ENCODE measurements at places on chromosomes 12 and 14. TPM values are rescaled to one million over a fixed set of nuclear protein-coding genes. Genes with fewer than 3 reads are reported as not detected.

GRCh38 chr12:120851444-120851843 is 52.7 kb downstream of the SPPL3 start:
- peaks cover 2% of the 10 kb centered on the region for H3K36me3 ChIP-seq
- H3K4me3 ChIP-seq, result no peak overlapping the region
- no peak for DNase-seq
- no peaks in the 10 kb centered on the region for H3K27me3 ChIP-seq

GRCh38 chr12:52446367-52447045 is 5.4 kb downstream of the KRT6B start:
- no peak for DNase-seq
- no peak overlapping the region for H3K4me3 ChIP-seq
- no peaks in the 10 kb centered on the region for H3K4me1 ChIP-seq
- no peaks in the 10 kb centered on the region for H3K36me3 ChIP-seq
- H3K27ac ChIP-seq, result no peak overlapping the region

GRCh38 chr14:72311116-72311515 is 378.9 kb downstream of the RGS6 start:
- peaks cover 12% of the 10 kb centered on the region for H3K27me3 ChIP-seq
- no peaks in the 10 kb centered on the region for H3K36me3 ChIP-seq
- H3K27ac ChIP-seq, result no peak overlapping the region

DNA sequence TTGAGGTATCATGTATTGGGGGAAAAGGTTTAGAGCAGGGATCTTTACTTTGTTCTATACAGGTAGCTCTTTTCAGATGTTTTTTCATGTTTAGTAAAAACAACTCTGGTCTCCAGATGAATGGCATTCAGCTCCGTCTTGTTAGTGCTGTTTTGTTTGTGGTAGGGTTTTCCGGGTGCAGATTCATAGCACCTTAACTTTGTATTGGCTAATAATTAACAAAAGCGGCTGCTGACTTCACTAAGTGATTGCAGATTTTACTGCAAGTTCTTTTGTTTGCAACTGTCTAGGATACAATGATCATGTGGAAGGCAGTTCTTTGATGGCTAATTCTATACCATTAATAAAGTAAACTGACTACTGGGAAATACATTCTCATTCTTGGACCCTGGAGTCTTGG is 32.2 kb upstream of the BHLHE41 start:
- H3K4me1 ChIP-seq, result no peaks in the 10 kb centered on the region
- no peaks in the 10 kb centered on the region for H3K36me3 ChIP-seq
- H3K27ac ChIP-seq, result no peak overlapping the region

The ZC2HC1C gene
- total RNA-seq, result 0.40 TPM

The SRGAP1 gene
- total RNA-seq, result 0.18 TPM

The DNAH10 gene
- total RNA-seq, result 0.22 TPM

The CCND2 gene
- total RNA-seq, result 749 TPM

GRCh38 chr12:102799229-102799628 is 117.8 kb downstream of the PAH start:
- no peaks in the 10 kb centered on the region for H3K36me3 ChIP-seq
- H3K27ac ChIP-seq, result no peak overlapping the region
- no peaks in the 10 kb centered on the region for H3K4me1 ChIP-seq
- H3K27me3 ChIP-seq, result peaks cover 5% of the 10 kb centered on the region

- peaks cover 31% of the 10 kb centered on the region for H3K4me1 ChIP-seq
- peak overlapping the region; percentile 13 for H3K27ac ChIP-seq
- H3K27me3 ChIP-seq, result no peaks in the 10 kb centered on the region
Measured at GRCh38 chr12:46357438-46358324, 14.9 kb downstream of the SLC38A2 start.

DNA sequence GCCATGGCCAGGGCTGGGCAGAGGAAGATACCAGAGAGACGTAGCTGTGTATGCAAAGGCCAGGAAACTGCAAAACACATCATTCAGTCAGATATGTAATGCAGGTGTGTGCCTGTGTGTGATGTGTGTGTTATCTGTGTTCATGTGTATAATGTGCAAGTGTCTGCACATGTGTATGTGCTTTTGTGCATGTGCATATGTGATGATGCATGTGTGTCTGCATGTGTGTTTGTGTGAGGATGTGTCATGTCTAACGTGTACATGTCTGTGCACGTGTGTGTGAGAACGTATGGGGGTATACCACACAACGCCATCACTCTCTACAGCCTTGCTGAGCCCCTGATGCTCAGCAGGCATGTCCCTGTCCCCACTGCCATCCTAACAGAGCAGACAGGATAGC is 9.7 kb downstream of the DIO3 start:
- no peaks in the 10 kb centered on the region for H3K4me1 ChIP-seq
- no peaks in the 10 kb centered on the region for H3K36me3 ChIP-seq
- H3K27me3 ChIP-seq, result peaks cover 20% of the 10 kb centered on the region
- H3K4me3 ChIP-seq, result no peak overlapping the region
- no peak for DNase-seq

The PFDN5 gene
- total RNA-seq, result 309 TPM

DNA sequence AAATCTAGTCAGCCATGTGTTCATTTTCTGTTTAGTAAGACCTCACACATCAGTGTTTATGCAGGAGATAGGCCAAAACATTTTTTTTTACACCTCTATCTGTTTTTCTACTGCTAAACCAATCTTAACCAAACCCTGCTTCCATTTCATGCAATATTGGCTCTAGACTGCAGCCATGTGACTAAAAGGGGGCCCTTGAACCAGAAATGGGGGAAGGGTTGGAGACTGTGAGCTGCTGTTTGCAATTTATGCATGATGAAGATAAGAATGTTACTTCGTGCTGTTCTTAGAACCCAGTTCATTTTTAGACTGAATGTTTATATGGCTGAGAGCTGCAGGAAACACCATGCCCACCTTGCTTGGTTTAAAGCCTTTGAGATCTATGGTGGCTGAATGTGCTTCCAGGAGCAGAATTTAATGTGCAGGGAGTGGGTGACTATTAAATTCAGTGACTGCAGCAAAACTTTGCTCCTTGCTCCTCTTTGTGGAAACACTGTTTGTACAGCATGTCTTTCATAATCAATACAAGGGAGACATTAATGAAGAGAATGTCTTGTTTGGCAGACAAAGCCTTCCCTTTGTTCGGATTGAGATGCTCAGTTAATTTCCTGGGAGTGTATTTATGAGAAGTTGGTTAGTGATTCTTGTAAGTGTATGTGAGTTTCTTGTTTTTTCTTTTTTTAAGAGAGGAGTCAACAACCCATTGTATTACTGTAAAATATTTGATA is 53.6 kb downstream of the CHST11 start:
- peaks cover 12% of the 10 kb centered on the region for H3K36me3 ChIP-seq
- no peak overlapping the region for H3K4me3 ChIP-seq
- no peak for DNase-seq
- no peaks in the 10 kb centered on the region for H3K27me3 ChIP-seq

DNA sequence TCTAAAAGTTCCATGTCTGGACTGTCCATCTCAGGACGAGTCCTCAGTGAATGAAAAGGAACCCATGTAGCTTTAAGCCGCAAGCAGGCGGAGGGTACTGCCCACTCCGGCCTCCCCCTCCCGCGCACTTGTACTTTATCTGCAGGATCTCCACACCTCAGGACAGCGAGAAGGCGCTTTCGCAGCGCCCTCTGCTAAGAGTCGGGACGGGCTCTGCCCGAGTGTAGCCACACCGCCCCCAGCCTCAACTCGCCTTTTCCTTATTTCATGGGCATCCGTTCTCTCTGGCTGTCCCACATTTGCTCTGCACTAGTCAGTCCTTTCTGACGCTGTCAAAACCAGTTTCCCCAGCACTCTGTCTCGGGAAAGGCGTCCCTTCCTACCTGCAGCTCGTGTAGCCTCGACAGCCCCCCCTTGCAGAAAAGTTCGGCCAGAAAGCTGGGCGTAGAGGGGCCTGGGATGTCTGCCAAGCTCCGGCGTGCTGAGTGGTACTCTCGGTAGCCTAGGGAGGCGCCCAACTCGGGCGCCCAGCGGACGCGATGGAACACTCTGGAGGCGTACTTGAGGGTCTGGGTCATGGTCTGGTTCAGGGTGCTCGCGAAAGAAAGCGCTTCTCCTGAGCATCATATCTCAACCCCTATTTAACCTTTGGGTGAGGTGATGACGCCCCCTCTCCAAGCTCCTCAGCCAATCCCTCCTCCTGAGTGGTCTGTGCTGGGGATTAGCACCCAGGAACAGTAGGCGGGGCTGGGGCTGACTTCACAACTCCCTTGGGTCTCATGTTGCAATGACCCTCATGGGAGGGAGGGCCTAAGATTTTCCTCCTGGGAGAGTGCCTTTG is at the start of gene CYP27B1:
CYP27B1 (minus strand) TSS at position 615 of the 841 bp plus-strand sequence; CDS start at position 578, 37 bp downstream.
- H3K27me3 ChIP-seq, result peaks cover 5% of the 10 kb centered on the region
- peaks cover 49% of the 10 kb centered on the region for H3K4me1 ChIP-seq
- DNase-seq, result no peak

DNA sequence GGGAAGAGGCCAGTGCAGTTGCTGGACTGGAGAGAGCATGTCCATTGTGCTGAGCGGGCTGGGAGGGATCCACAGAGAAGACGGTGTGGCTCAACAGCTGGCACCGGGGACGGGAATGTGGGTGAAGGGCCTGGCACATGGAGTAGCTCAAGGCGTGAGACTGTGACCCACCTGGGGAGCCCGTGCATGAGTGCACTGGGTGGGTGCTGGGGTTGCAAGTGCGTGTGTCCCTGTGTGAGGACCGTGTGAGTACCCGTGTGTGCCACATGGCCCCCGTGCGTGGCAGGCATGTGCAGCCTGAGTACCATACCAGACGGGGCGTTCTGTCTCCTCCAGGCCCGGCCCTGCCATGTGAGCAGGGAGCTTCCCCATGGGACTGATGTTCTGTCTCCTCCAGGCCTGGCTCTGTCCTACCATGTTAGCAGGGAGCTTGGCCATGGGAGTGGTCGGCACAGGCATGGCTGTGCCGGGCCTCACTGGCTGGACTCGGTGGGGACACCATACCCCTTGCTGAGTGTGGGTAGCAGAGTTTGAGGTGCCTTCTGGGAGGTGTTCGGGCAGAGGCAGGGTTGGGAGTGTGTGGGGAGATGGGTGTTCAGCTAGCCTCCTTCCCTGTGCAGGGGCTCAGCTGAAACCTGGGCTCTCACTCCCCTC is 234.4 kb downstream of the TMEM121 start:
- peak overlapping the region; percentile 42 for H3K27ac ChIP-seq
- no peak for DNase-seq
- no peaks in the 10 kb centered on the region for H3K36me3 ChIP-seq
- H3K4me1 ChIP-seq, result no peaks in the 10 kb centered on the region

- no peaks in the 10 kb centered on the region for H3K4me1 ChIP-seq
- H3K27ac ChIP-seq, result no peak overlapping the region
- H3K4me3 ChIP-seq, result no peak overlapping the region
- H3K36me3 ChIP-seq, result no peaks in the 10 kb centered on the region
- no peak for DNase-seq
- peaks cover 16% of the 10 kb centered on the region for H3K27me3 ChIP-seq
Measured at GRCh38 chr14:81684696-81685095, 151.0 kb upstream of the SEL1L start.

GRCh38 chr14:102831163-102831804 is 54.0 kb downstream of the TRAF3 start:
- DNase-seq, result no peak
- H3K4me3 ChIP-seq, result no peak overlapping the region
- H3K36me3 ChIP-seq, result peaks cover 30% of the 10 kb centered on the region
- H3K27ac ChIP-seq, result peak overlapping the region; percentile 9
- peaks cover 26% of the 10 kb centered on the region for H3K4me1 ChIP-seq

The TOMM20L gene
- total RNA-seq, result not detected

GRCh38 chr14:29674566-29675285 is 252.9 kb downstream of the PRKD1 start:
- no peak for DNase-seq
- H3K4me3 ChIP-seq, result no peak overlapping the region
- H3K27ac ChIP-seq, result no peak overlapping the region
- H3K36me3 ChIP-seq, result no peaks in the 10 kb centered on the region

- H3K27ac ChIP-seq, result no peak overlapping the region
- no peaks in the 10 kb centered on the region for H3K27me3 ChIP-seq
- H3K36me3 ChIP-seq, result peaks cover 19% of the 10 kb centered on the region
- no peak for DNase-seq
- no peak overlapping the region for H3K4me3 ChIP-seq
Measured at GRCh38 chr14:66782853-66783252, 274.9 kb downstream of the GPHN start.

The CAPZA3 gene
- total RNA-seq, result not detected

GRCh38 chr14:92534932-92535643 is 21.5 kb downstream of the RIN3 start:
- H3K27me3 ChIP-seq, result no peaks in the 10 kb centered on the region
- peaks cover 30% of the 10 kb centered on the region for H3K36me3 ChIP-seq
- DNase-seq, result peak; percentile 38
- H3K4me3 ChIP-seq, result peak overlapping the region; percentile 75
- H3K27ac ChIP-seq, result peak overlapping the region; percentile 97
- peaks cover 84% of the 10 kb centered on the region for H3K4me1 ChIP-seq

GRCh38 chr12:70721216-70721615 is 84.0 kb upstream of the PTPRB start:
- peaks cover 3% of the 10 kb centered on the region for H3K4me1 ChIP-seq
- peaks cover 17% of the 10 kb centered on the region for H3K27me3 ChIP-seq
- DNase-seq, result no peak
- H3K36me3 ChIP-seq, result no peaks in the 10 kb centered on the region
- H3K27ac ChIP-seq, result no peak overlapping the region

The C12orf54 gene
- total RNA-seq, result not detected

The DDN gene
- 1.4 TPM for total RNA-seq
